ENCODE measurements at places on chromosomes 5 and 9.

DNA sequence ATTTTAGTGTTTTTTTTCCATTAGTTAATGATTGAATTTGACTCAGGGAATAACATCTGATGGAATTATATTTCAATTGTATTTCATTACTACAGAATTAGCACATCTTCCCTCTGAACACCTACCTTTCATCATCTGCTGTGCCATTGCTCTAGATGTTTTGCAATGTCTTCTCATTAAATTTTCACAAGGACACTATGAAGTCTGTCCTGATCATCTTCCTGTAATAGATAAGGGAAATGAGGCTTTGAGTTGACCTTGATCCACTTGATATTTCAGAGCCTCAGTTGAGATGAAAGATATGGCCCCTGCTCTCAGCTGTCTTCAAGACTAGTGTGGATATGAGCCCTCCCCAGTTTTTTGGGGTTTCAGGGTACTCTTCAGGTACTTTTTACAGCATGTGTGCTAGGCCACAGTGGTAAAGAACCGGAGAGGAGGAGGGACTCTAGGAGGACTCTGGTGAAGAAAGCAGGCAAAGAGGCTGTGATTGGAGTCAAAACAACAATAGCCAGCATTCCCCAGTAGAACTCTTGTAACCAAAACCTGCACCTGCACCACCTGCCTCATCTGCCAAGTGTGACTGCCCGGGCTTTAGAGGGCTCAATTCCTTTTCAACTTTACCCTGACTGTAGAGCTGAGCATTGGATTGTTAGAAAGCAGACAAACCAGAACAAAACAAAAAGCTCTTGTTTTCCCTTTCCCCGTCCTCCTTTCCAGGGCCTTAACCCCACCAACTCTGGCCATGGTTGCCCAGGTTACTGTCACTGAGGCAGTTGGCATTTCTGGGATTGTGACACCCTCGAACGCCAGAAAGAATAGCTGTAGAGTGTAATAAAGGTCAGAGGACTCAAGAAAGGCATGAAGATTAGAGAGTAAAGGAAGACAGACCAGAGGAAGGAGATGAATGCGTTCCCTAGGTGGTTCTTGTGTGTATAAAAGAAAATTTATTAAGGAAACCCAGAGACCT is 56.3 kb downstream of the ERAP1 start:
- DNase-seq: no peak

GRCh38 chr5:150141544-150142184 is 14.0 kb downstream of the PDGFRB start:
- DNase-seq: no peak

GRCh38 chr9:125755340-125755739 is 8.2 kb downstream of the PBX3 start:
- DNase-seq: no peak

DNA sequence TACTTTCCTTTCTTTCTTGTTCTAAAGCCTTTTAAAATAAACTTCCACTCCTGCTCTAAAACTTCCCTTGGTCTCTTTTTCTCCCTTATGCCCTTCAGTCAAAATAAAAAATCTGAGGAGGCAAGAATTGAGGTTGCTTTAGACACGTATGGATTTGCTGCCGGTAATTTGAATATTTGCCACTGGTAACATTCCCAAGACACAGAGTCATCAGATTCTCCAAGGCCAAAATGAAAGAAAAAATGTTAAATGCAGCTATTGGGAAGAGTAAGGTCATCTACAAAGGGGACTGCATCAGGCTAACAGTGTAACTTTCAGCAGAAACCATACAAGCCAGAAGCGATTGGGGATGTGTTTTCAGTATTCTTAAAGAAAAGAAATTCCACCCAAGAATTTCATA is 311.1 kb downstream of the CDH18 start:
- DNase-seq: no peak

DNA sequence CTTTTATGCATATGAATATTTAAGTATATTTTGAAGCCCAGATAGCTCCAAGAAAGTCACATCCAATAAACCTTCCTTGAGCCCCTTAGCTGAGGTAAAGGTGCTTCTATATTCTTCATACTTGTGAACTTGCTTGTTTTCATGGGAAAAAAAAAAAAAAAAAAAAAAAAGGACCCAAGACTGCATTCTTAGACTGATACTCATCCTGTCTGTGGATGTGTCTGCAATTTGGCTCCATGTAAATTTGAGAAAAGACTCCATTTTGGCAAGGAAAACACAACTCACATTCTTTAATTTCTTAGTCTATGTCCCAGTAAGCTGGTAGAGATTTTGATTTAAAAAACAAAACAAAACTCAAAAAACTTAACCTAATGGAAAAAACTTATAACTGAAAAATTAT is 238.3 kb downstream of the FBXL17 start:
- no peak for DNase-seq

DNA sequence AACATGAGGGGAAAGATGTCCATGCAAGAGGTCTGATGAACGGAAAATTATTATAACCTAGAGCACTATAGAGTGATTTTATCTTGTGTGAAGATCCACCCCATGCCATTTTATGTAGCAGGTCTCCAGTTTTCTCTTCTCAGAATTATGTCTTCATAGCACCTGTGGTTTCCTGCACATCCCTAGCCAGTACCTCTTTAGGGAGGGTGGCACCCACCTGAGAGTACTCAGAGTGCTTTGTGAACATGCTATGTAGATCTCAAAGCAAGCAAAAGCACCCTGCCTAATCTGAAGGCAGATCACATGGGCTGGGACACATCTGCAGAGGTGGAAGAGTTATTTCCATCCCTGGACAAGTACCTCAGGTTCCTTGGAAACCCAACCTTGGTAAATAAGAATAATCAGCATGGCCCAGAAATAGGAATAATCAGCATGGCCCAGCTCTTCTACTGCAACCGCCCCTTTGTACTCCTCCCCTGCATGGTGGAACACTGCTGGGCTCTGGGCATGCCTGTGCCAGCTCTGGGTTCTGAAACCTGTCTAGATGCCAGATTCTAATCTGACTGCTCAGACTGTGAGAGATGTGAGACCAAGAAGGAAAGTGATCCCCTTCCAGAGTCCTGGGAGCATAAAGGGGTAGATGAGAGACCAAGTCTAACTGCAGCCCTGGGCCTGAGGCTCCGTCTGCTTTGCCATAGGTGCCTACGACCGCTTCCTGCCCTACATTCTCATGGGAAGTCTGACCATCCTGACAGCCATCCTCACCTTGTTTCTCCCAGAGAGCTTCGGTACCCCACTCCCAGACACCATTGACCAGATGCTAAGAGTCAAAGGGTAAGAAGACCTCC is 23.7 kb downstream of the SLC22A5 start:
- DNase-seq: no peak

DNA sequence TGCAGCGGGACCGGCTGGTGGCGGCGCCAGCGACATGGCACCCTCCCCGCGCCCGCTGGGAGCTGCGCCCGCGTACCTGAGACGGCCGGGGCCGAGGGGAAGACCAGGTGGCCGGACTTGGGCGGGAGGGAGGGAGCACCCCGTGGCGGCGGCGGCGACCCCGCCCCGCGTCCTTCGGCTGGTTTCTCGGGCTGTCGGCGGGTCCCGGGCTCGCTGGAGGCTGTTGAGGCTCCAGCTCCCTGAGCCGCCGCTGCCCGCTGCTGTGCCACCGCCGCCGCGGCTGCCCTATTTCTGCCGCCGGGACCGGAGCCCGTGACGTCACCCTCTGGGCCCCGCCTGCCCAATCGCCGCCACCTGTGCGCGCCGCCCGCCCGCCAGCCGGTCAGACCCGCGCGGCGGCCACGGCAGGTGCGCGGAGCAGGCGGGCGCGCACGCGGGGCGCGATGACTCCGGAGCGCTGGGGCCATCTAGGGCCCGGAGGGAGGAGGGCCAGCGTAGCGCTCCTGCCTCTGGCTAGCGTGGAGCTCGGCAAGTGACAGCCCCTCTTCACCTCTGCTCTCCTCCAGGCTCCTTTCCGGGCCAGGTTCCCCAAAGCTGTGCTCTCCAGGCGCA is at the start of gene FSTL4:
Gene FSTL4 (minus strand): TSS at position 293 of the 612 bp plus-strand sequence.
- DNase-seq: peak; percentile 62

GRCh38 chr9:12554636-12555035 is 138.5 kb upstream of the TYRP1 start:
- DNase-seq: no peak

GRCh38 chr9:121455527-121456239 is 44.0 kb downstream of the GGTA1 start:
- peak; percentile 37 for DNase-seq

DNA sequence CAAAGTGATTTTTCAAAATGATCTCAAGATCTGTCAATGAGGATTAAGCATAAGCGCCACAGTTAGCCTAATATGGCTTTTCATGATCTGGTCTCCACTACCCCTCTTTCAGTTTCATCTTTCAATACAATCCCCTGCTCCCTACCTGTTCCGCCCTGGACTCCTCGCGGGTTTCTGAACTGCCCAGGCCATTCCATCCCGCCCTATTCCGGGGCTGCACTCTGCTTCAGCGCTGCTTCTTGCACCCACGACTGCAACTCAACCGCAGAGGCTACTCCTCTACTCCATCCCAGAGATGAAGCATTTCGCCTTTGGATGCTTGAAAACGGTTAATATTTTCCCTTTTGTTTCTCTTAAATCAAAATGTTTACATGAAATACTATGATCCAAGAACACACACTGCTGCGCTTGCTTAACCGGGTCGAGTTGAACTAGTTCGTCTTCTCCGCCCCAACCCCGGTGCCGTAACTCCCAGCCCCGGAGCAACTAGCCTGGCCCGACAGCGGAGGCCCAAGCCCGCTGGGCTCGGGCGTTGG is 716 bp upstream of the OTULIN start:
- peak; percentile 35 for DNase-seq

- DNase-seq: no peak
Observed at GRCh38 chr5:181027452-181028031, 12.5 kb upstream of the BTNL9 start.

- no peak for DNase-seq
Observed at GRCh38 chr5:151674626-151675610, 11.8 kb downstream of the SPARC start.

GRCh38 chr9:84145780-84146179 is 165.2 kb downstream of the RMI1 start:
- no peak for DNase-seq

DNA sequence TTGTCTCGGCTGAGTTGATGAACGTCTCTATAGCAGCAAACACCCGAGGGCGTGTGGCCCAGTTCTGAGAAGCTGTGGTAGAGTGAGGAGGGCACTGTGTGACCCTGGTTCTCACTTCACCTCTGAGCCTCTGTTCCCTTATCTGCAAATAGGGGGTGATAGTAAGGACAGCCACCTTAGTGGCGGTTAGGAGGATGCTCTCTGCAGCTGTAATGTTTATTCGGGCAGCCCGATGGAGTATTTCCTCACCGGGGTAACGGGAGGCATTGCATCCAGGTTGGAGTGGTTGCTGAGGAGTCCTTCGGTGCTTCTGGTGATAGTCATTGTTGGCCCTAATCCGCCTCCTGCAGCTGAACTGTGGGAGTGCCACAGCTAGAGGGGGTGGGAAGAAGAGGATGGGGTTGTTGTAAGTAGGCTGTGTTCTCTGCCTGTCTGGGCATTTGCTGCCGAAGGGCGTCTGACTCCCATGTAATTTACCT is 13.9 kb downstream of the PRRC2B start:
- DNase-seq: peak; percentile 35

GRCh38 chr5:145683431-145683830 is 151.7 kb downstream of the PRELID2 start:
- no peak for DNase-seq

DNA sequence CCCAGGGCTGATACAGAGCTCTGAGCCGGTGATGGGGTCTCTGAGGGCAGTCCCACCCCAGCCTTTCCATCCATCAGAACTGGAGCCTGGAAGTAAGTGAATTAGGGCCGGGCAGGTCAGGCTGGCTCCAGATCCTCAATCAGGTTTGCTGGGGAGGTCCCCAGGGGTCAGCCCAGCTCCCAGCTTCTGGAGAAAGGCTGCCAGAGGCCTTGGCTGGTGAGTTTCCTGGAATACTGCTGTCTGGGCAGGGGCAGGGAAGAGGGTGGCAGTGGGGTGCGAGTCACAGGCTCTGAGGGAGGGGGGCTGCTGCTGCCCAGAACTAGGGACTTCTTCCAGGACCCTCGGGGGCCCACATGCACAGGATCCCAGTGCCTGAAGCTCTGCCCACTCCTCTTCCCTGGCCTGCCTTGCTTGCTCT is 200.6 kb upstream of the MVB12B start:
- no peak for DNase-seq

DNA sequence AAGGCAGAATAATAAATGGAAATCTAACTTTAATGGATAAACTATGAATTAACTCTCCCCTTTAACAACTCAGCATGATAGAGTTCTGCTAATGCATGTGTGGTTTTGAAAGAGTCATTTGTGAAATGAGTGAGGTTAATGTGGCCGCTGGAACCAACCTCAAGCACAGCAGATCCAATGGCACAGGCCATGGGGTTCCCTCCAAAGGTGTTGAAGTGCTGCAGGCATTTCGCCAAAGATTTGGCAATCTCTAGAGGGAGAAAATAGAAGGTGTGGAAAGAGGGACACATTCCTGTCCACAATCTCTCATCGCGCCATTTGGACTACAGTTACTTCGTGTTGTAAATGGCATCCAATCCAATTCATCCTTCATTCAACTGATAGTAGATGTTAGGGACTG is 35.0 kb downstream of the AGXT2 start:
- DNase-seq: no peak

DNA sequence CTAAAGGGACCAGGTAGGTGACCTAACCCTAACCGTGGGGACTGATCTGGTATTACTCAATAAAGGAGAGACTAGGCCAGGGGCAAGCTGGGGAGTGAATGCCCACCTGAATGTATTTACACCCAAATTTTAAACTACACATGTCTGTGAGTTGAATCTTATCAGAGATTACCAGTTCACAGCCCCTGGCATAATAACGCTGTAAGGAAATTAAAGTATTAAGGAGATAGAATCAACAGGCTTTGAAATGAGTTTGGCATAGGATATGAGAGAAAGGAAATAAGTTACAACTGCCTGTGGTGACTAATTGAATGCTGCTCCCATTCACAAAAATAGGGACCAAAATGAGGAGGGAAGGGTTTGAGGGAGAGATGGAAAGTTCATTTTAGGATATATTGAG is 593.3 kb downstream of the CSNK1G3 start:
- DNase-seq: no peak

DNA sequence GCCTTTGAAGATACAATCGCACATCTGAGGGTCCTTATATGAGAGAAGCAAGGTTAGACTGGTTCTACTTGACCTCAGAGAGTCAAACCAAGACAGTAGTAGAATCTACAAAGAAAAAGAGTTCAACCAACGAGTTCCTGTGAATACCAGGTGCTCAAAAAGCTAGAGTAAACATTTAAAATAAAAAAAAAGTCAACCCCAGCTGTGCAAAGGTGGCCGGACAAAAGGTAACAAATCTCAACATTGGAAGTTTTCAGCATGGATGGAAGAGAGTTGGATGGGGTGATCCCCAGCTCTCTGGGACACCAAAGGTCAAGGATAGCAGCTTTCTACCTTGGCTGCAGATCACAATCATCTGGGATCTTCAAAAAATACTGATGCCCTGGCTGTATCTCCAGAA is 14.4 kb downstream of the SHB start:
- DNase-seq: no peak

- DNase-seq: peak; percentile 63
Observed at GRCh38 chr9:7976167-7976755, 176.7 kb upstream of the DMAC1 start.
